ENCODE measurements at places on chromosomes 16 and 17. TPM values are rescaled to one million over a fixed set of nuclear protein-coding genes. Genes with fewer than 3 reads are reported as not detected.

DNA sequence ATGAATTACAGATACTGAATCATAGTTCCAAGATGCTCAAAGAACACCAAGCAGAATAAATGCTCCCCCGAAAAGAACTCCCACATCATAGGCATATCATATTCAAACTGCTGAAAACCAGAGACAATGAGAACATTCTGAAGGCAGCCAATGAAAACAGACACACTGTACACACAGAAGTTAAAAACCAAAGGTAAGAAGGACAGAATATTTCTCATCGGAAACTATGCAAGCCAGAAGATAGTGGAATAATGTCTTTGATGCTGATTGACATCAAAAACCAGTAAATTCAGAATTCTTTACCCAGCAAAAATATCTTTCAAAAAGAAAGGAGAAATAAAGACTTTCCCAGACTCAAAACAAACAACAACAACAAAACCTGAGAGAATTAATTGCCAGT lies 73.8 kb upstream of the IRX5 start:
- no peaks in the 10 kb centered on the region for H3K36me3 ChIP-seq
- no peak overlapping the region for H3K4me3 ChIP-seq
- no peak for DNase-seq
- H3K27me3 ChIP-seq: peaks cover 4% of the 10 kb centered on the region
- no peak overlapping the region for H3K27ac ChIP-seq

Gene STAT5B
- 162 TPM for total RNA-seq

DNA sequence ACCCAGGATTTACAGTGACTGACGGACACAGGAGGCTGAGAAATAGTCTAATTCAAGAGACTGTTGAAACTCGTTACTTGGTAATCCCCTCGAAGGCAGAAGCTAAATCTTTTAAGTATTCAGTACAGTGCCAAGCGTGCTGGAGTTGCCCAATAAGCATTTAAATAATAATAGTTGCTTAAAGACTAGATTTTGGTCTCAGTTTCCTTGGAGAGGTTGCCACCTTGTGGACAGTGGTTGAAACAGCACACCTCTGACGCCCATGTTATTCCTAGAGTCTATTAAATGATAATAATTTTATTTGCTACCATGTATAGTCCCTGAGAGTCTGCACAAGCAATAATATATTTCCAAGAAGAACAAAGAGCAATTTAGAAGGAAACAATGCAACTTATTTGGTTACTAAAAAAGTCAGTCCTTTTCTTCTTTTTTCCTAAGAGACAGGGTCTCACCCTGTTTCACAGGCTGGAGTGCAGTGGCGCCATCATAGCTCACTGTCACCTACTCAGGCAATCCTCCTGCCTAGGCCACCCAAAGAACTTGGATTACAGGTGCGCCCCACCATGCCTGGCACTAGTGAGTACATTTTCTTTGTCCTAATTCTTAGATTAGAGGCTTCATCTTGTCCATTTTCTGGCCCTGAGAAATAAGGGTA lies 138.0 kb upstream of the NUDT7 start:
- no peaks in the 10 kb centered on the region for H3K36me3 ChIP-seq
- H3K27ac ChIP-seq: no peak overlapping the region
- peaks cover 7% of the 10 kb centered on the region for H3K4me1 ChIP-seq
- DNase-seq: peak; percentile 64

DNA sequence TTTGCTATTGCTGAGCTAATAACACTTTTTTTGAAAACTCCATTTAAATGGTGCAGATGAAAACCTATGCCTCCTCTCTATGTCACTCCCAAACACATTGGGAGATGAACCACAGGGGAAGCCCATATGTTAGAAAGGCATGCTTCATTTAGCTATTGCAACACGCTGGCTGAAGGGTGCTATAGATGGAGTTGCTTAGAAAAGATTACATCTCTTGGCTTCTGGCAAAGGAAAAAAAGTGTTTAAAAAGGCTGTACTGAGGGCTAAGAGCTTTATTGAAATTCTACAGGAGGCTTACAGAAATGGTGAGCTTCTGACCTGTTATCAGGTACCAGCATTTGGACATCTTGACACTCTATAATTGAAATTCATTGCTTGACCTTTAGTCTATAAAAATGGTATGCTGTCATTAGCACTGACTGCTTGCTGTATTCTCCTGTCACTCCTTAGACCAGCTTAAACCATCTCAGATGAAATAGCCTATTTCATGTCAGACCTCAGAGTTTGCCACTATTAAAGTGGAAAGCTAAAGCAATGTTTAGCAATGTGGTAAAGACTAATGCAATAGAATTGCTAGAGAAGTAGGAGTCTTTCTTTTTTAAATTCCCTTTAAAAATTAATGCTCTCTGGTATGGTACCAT lies 503.9 kb downstream of the CDH11 start:
- no peak overlapping the region for H3K27ac ChIP-seq
- H3K4me3 ChIP-seq: no peak overlapping the region
- DNase-seq: no peak

- H3K4me3 ChIP-seq: no peak overlapping the region
- no peaks in the 10 kb centered on the region for H3K36me3 ChIP-seq
- H3K27ac ChIP-seq: no peak overlapping the region
Measured at GRCh38 chr17:33284022-33284421, 9.1 kb downstream of the ASIC2 start.

Gene TLCD3A
- total RNA-seq: 25.9 TPM

Data from activated CD4-positive, alpha-beta T cell treated with anti-CD3 and anti-CD28 coated beads for 36 hours (primary cell).